ENCODE measurements at places on chromosomes 7 and 10.

GRCh38 chr10:128804411-128804810 lies 662.6 kb upstream of the MGMT start:
- DNase-seq = no peak

DNA sequence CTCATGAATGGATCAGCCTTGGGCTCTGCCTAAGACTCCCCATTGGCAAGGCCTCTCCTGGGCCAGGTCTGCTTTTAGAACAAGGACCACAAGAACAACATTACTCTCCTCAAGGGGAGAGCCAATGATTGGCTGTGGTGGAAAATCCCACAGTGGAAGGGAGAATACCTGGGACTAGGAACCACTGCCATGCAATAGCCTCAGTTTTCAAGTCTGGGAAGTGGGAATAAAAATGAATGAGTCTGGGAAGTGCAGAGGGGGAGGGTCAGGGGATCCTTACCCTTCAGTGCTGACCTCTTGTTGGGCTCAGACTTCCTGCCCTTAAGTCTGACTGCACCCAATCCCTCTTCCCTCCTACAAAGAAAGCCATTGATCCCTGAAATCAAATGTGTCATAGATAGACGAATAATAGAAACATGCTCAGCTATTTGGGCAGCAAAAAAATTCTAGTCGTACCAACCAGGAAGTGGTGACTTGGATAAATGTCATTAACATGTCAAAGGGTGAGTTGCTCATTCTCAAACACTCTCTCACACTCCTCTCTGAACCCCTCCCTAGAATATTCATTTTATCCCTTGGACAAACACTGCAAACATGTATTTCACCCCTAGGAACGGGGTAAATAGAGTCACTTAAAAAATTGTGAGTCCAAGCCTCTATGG lies 123.6 kb downstream of the SH3PXD2A start:
- DNase-seq = no peak

GRCh38 chr10:132321726-132322125 lies 10.3 kb upstream of the LRRC27 start:
- DNase-seq = no peak

GRCh38 chr10:132361581-132362101 lies 29.6 kb downstream of the LRRC27 start:
- DNase-seq = no peak

GRCh38 chr10:71970869-71971268 lies 6.7 kb downstream of the CHST3 start:
- no peak for DNase-seq

- no peak for DNase-seq
These were observed 384.4 kb upstream of the ZWINT start for GRCh38 chr10:56745490-56745889.

DNA sequence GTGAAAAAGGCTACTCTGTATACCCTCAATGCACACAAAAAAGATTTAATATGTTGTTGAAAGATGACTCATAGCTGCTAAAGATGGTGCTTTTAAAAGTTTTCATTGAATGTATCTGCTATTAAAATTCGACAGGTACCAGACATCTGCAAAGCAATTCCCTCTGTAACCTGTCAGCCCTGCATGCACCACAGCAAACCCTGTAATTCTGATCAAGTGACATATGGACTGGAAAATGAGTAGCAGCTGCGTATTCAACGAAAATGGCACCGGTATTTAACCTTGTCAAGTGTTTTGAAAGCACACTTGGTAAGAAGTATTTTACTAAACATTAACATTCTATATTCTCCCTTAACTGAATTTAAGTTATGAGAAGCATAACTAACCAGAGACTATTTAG lies 58.2 kb upstream of the PTPRN2 start:
- no peak for DNase-seq

GRCh38 chr7:94912085-94912484 lies 4.7 kb downstream of the PPP1R9A start:
- no peak for DNase-seq

DNA sequence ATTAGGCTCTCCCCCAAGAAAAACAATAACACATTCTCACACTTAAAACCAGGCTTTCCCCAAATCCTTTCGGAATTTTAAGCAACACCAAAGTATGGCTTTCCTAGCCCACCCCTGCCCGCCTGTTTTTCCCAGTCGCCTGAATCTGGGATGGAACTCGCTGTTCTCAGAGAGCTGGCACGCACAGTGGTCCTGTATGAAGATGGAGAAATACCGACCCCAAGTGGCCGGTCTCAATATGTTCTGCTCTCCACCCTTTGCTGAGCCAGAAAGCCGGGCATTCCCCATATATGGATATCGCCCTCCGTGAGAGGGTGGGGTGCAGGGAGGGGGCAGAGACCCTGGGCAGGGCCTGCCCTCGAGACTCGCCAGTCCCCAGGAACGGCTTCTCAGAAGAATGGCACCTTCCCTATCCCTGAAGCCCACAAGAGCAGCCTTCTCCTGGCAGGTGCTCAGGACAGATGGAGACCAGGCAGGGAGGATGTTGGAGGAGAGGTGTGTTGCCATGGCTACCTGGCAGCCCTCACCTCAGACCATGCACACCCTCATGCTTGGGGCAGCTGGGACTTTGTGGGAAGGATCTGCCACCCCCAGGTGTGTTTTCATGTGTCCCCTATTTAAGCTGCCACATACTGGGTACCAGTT lies 3.4 kb downstream of the TACR2 start:
- no peak for DNase-seq

DNA sequence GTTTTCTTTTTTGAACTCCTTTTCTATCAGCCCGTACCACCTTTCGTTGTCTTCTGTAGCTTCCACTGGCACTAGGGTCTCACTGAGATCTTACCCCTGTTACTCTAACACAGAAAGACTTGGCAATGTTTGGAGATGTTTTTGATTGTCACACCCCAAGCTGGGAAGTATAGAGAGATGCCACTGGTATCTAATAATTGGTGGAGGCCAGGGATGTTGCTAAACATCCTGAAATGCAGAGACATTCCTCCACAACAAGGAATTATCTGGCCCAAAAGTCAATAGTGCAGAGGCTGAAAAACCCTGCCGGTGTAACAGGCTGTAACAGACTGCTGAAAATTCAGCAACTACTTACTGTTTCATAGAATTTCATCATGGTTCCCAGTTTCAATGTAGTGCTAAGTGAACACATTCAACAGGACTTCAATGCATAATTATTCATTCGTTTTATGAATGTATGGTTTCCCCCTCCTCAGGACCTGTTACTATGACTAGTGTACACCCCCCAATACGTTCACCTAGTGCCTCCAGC lies 115.9 kb downstream of the TRIM24 start:
- no peak for DNase-seq

- DNase-seq = no peak
These were observed 13.9 kb downstream of the POLL start for GRCh38 chr10:101573885-101574753.

- no peak for DNase-seq
These were observed 86.7 kb downstream of the ZNF33B start for GRCh38 chr10:42551582-42552187.

GRCh38 chr10:103769176-103769575 lies 86.2 kb downstream of the SH3PXD2A start:
- no peak for DNase-seq

- no peak for DNase-seq
These were observed 269.8 kb downstream of the SKAP2 start for GRCh38 chr7:26594553-26594952.

DNA sequence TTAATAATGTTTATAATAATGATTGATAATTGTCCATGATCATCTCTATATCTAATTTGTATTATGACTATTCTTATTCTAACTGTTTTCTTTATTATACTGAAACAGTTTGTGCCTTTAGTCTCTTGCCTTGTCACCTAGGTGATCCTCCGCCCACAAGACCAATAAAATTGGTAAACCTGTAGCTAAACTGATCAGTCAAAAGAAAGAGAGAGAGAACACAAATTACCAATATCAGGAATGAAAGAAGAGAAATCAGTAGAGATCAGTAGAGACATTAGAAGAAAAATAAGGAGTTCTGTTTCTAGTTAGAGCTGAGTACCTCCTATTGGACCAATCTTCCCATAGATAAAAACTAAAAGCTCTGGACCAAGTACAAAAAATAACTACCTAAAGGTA lies 6.1 kb upstream of the COA1 start:
- DNase-seq = no peak
